ENCODE measurements at places on chromosomes 2 and 18. TPM values are rescaled to one million over a fixed set of nuclear protein-coding genes. Genes with fewer than 3 reads are reported as not detected.

DNA sequence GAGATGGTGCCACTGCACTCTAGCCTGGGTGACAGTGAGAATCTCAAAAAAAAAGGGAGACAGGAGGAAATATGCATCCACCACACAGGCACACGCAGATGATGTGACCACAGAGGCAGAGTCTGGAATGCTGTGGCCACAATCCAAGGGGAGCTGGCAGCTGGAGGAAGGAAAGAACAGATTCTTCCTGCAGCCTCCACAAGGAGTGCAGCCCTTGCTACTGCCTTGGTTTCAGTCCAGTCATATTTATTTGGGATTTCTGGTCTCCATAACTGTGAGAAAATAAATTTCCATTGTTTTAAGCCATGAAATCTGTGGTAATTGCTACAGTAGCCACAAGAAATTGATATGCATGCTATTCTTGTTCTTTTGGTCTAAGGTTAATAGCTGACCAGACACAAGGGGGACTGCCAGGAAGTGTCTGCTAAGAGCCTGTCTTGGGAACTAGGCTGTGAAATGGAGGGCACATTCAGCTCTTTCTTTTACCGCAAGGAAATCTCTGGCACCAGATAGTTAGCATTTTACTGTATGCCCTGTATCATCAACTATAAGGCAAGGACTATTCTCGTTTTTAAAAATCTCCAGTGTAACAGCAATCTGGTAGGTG lies 133.1 kb upstream of the SEC11C start:
- peak; percentile 55 for DNase-seq
- H3K4me3 ChIP-seq = no peak overlapping the region
- H3K27ac ChIP-seq = peak overlapping the region; percentile 86
- H3K36me3 ChIP-seq = no peaks in the 10 kb centered on the region
- H3K4me1 ChIP-seq = peaks cover 3% of the 10 kb centered on the region

GRCh38 chr18:56637711-56638231 lies 621 bp downstream of the TXNL1 start:
- H3K4me1 ChIP-seq = no peaks in the 10 kb centered on the region
- DNase-seq = no peak
- peak overlapping the region; percentile 98 for H3K27ac ChIP-seq
- H3K27me3 ChIP-seq = no peaks in the 10 kb centered on the region

- H3K27ac ChIP-seq = no peak overlapping the region
- no peaks in the 10 kb centered on the region for H3K4me1 ChIP-seq
- no peak for DNase-seq
- H3K4me3 ChIP-seq = no peak overlapping the region
- H3K36me3 ChIP-seq = no peaks in the 10 kb centered on the region
- no peaks in the 10 kb centered on the region for H3K27me3 ChIP-seq
Measured at GRCh38 chr2:136137982-136138381, 20.0 kb upstream of the CXCR4 start.

GRCh38 chr2:205860885-205861284 lies 178.6 kb downstream of the NRP2 start:
- no peak overlapping the region for H3K27ac ChIP-seq
- no peaks in the 10 kb centered on the region for H3K27me3 ChIP-seq
- no peak overlapping the region for H3K4me3 ChIP-seq
- no peaks in the 10 kb centered on the region for H3K36me3 ChIP-seq
- DNase-seq = no peak
- no peaks in the 10 kb centered on the region for H3K4me1 ChIP-seq

- no peaks in the 10 kb centered on the region for H3K36me3 ChIP-seq
- peaks cover 3% of the 10 kb centered on the region for H3K4me1 ChIP-seq
- no peak overlapping the region for H3K4me3 ChIP-seq
- H3K27ac ChIP-seq = peak overlapping the region; percentile 82
- no peak for DNase-seq
- H3K27me3 ChIP-seq = no peaks in the 10 kb centered on the region
Measured at GRCh38 chr2:152393377-152393776, 58.4 kb downstream of the FMNL2 start.

DNA sequence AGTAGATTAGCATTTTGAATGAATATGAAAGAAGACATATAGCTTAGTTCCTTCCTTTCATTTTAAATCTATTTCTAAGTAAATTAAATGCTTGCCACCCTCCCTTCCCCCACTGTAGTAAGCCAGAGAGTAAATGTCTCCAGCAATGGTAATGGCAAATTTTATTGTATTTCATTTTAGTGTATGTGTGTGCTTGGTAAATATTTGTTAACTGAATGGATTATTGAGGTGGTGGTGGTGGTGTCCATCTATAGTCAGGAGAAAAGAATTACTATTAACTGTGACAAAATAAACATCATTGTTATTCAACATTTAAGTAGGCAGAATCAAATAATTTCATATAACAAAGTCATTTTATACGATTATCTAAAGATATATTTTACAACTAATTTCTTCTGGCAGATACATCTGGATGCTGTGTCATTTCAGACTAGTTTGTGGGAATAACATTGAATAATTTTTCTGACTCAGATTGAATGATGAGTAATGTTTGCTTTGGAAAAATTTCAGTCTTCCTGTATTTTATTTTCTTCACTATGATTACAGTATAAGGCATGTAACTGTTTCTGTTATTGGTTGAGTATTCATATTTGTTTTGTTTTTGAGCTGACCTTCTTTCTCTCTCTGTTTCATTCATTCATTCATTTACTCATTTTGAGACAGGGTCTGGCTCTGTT lies 18.3 kb downstream of the ASXL3 start:
- no peaks in the 10 kb centered on the region for H3K4me1 ChIP-seq
- H3K27me3 ChIP-seq = no peaks in the 10 kb centered on the region
- no peak overlapping the region for H3K4me3 ChIP-seq
- no peak for DNase-seq
- H3K36me3 ChIP-seq = no peaks in the 10 kb centered on the region

GRCh38 chr2:43139996-43140621 lies 86.3 kb downstream of the ZFP36L2 start:
- no peak overlapping the region for H3K4me3 ChIP-seq
- H3K27ac ChIP-seq = no peak overlapping the region
- H3K4me1 ChIP-seq = no peaks in the 10 kb centered on the region
- no peaks in the 10 kb centered on the region for H3K27me3 ChIP-seq
- DNase-seq = no peak
- H3K36me3 ChIP-seq = no peaks in the 10 kb centered on the region

DNA sequence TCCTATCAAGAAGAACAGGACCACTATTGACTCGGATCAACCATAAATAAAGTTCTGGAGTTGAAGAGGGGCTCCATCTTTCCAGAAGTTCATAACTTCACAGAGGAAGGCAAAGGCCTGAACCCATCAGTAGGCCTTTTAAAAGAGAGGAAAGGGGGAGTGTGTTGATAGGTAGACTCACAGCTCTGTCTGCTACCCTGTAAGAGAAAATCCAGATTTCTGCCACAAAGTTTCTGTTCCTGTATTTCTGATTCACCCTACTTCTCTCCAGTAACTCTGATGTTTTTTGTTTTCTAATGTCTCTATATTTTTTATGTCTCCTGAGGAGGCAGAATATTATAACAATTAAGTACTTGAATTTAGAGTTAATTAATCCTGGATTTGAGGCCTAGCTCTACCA lies 564.0 kb downstream of the TNS1 start:
- no peak for DNase-seq
- peaks cover 7% of the 10 kb centered on the region for H3K4me1 ChIP-seq
- H3K27ac ChIP-seq = peak overlapping the region; percentile 77

DNA sequence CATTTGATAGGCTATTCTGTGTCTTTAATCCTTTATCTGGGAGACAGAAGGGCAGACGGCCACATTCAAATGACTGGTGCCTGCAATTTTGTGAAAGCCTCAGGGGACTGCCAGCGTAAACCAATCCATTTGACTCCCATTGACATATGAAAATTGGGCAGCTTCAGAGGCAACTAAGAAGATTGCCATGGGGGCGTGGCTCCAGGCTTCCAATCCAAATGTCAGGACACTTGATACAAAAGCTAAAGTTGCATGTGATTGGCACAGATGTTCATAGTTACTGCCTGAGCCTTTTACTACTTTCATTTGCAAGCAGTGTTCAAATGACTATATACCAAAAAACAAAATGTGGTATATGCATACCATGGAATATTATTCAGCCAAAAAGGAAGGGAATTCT lies 42.0 kb downstream of the SPC25 start:
- H3K27me3 ChIP-seq = no peaks in the 10 kb centered on the region
- no peaks in the 10 kb centered on the region for H3K36me3 ChIP-seq
- no peak overlapping the region for H3K27ac ChIP-seq
- no peaks in the 10 kb centered on the region for H3K4me1 ChIP-seq
- no peak for DNase-seq

DNA sequence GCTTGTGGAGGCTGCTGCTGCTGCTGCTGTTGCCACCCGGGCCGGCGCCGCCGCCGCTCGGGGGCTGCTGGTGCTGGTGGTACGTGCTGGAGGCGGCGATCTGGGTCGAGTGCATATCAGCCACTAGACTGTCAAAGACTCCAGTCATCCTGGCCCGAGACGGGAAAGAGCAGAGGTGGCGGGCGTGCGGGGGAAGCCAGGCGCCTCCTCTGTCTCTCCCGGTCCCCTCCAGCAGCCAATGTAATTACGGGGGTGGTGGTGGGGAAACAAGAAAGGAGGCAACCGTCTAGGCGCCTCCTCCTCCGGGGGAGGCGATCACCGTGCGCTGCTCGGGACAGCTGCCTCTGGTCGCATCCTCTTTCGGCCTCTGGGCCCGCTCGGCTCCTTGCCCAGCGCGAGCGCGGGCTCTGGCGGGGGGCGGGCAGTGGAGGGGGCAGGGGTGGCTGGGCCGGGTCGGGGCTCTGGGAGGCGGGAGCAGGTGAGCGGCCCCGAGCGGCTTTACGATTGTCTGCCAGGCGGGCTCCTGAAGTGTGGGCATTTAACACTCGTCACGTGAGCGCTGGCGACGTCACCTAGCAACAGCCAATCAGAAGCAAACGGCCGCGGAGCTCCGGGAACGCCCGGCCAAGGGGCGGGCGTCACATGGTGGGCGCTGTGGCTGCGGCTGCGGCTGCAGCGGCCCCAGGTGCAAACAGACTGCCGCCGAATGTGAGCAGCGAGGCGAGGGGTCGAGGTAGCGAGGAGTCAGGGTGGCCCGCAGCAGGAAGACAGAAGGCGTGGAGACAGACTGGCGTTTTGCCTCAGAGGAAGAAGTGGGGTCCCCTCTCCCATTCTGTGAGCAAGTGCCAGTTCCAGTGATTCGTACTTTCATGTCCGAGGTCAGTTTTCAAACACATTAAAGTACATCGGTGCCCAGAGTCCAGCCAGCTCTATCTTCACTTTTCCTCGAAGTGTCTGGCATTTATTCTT lies at the start of gene DLX2:
DLX2 (minus strand) TSS at position 510 of the 969 bp plus-strand sequence; CDS start at position 148, 362 bp downstream.
- no peaks in the 10 kb centered on the region for H3K36me3 ChIP-seq
- DNase-seq = peak; percentile 67
- peaks cover 40% of the 10 kb centered on the region for H3K4me1 ChIP-seq
- peaks cover 62% of the 10 kb centered on the region for H3K27me3 ChIP-seq
- peak within 1 kb of the TSS; percentile 67 for H3K4me3 ChIP-seq

DNA sequence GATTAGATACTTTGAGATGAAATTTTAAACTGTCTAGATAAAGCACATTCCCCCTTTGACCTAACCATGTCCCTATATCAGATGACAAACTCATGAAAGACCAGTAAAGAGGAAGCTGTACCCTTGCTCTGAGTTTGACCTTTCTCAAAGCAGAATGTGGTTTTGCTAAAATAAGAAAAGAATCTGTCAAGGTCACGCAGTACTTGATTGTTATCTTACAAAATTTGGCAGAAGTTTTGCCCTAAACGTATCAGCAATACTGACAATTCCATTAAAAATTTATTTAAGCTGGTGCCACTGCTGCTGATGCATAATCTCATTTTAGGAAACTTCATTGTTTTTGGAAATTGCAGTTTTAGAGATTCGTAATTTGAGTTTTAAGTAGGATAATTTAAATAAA lies 31.2 kb upstream of the GALM start:
- H3K36me3 ChIP-seq = no peaks in the 10 kb centered on the region
- peaks cover 4% of the 10 kb centered on the region for H3K4me1 ChIP-seq
- no peak for DNase-seq
- H3K27me3 ChIP-seq = no peaks in the 10 kb centered on the region
- no peak overlapping the region for H3K4me3 ChIP-seq

DNA sequence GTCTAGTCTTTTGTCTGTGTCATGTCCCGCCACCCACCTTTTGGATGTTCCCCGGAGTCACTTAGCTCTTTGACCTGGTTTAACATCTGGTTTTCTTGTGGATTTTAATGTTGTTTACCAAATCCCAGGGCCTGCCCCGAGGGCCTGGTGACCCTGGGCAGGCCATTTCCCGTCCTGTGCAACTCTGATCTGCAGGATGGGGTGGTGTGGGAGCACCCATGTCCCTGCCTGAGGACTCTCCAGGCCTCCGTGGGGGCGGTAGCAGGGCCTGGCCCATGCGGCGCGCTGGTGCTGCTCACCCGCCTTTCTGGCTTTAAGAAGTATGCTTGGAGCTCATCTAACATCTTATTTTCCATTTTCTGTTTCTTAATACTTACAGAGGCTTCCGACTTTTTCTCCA lies 10.7 kb downstream of the RAMP1 start:
- H3K36me3 ChIP-seq = peaks cover 9% of the 10 kb centered on the region
- H3K4me3 ChIP-seq = no peak overlapping the region
- DNase-seq = no peak

GRCh38 chr18:69948256-69948655 lies 583 bp upstream of the CD226 start:
- H3K4me3 ChIP-seq = no peak overlapping the region
- DNase-seq = no peak
- H3K4me1 ChIP-seq = no peaks in the 10 kb centered on the region
- no peaks in the 10 kb centered on the region for H3K36me3 ChIP-seq
- no peaks in the 10 kb centered on the region for H3K27me3 ChIP-seq
- H3K27ac ChIP-seq = no peak overlapping the region

DNA sequence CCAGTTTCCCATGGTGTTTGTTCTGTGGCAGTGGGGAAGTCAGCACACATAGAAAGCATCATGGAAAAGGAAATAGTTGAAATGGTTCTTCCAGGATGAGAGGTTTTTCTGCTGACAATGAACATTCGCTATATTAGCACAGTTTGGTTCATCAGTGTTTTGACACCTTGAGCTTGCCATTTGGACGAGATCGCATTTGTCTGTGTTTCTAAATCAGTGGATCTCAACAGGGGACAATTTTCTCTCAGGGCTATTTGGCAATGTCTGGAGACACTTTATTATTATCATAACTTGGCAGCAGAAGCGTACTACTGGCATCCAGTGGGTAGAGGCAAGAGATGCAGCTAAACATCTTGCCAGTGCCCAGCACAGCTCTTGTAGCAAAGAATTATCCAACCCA lies 74.6 kb downstream of the CD8B2 start:
- H3K4me1 ChIP-seq = no peaks in the 10 kb centered on the region
- no peaks in the 10 kb centered on the region for H3K36me3 ChIP-seq
- H3K27ac ChIP-seq = no peak overlapping the region

GRCh38 chr18:55147791-55148190 lies 188.5 kb upstream of the CCDC68 start:
- H3K27me3 ChIP-seq = no peaks in the 10 kb centered on the region
- H3K27ac ChIP-seq = no peak overlapping the region
- H3K4me3 ChIP-seq = no peak overlapping the region
- DNase-seq = no peak
- H3K36me3 ChIP-seq = no peaks in the 10 kb centered on the region

Gene OTOS
- total RNA-seq = not detected

Gene CAVIN2
- 43.4 TPM for total RNA-seq

Gene TMEM200C
- under 0.01 TPM for total RNA-seq

Gene ZBTB7C
- 8.1 TPM for total RNA-seq

Gene CTAGE1
- total RNA-seq = not detected

Gene VWA3B
- not detected for total RNA-seq

Gene ACMSD
- not detected for total RNA-seq

Gene ARHGAP15
- 1.4 TPM for total RNA-seq

Gene CYRIA
- total RNA-seq = 7.1 TPM

Gene OSBPL1A
- total RNA-seq = 42.9 TPM

Gene RTP5
- not detected for total RNA-seq

Gene NEMP2
- total RNA-seq = 0.43 TPM

Gene UGGT1
- total RNA-seq = 42.0 TPM

Gene MERTK
- 11.1 TPM for total RNA-seq
